ENCODE measurements at places on chromosomes 4 and X.

GRCh38 chrX:136048446-136048845, 63.2 kb downstream of the SLC9A6 start:
- no peaks in the 10 kb centered on the region for H3K27me3 ChIP-seq
- no peak overlapping the region for H3K27ac ChIP-seq
- no peaks in the 10 kb centered on the region for H3K36me3 ChIP-seq

GRCh38 chr4:1768367-1769034, 24.6 kb upstream of the FGFR3 start:
- H3K4me3 ChIP-seq = no peak overlapping the region
- no peaks in the 10 kb centered on the region for H3K27me3 ChIP-seq
- no peak overlapping the region for H3K27ac ChIP-seq
- no peaks in the 10 kb centered on the region for H3K4me1 ChIP-seq

GRCh38 chr4:147769386-147769785, 37.5 kb downstream of the ARHGAP10 start:
- H3K27ac ChIP-seq = no peak overlapping the region
- H3K4me1 ChIP-seq = peaks cover 16% of the 10 kb centered on the region
- no peaks in the 10 kb centered on the region for H3K27me3 ChIP-seq
- H3K36me3 ChIP-seq = no peaks in the 10 kb centered on the region
- no peak overlapping the region for H3K4me3 ChIP-seq

DNA sequence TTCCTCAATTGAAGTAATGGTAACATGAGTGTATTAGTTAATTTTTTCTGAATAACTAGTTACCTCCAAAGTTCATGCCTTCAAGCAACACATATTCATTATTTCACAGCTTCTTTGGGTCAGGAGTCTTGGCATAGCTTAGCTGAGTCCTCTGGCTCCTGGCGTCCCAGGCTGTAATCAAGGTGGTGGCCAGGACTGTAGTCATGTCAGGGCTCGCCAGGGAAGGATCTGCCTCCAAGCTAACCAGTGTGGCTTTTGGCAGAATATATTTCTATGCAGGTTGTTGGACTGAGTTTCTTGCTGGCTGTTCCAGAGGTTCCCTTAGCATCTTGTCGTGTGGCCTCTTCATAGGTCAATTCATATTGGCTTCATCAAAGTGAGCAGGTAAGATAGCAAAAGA, 10.0 kb upstream of the HS3ST1 start:
- H3K27ac ChIP-seq = no peak overlapping the region
- no peaks in the 10 kb centered on the region for H3K36me3 ChIP-seq

GRCh38 chr4:8205241-8205707, 6.2 kb downstream of the SH3TC1 start:
- peak; percentile 36 for DNase-seq
- H3K4me1 ChIP-seq = peaks cover 10% of the 10 kb centered on the region
- no peaks in the 10 kb centered on the region for H3K36me3 ChIP-seq

GRCh38 chr4:3233391-3234071, 15.4 kb upstream of the MSANTD1 start:
- peak; percentile 24 for DNase-seq
- H3K36me3 ChIP-seq = peaks cover 28% of the 10 kb centered on the region
- no peak overlapping the region for H3K27ac ChIP-seq
- no peak overlapping the region for H3K4me3 ChIP-seq
- H3K4me1 ChIP-seq = no peaks in the 10 kb centered on the region
- no peaks in the 10 kb centered on the region for H3K27me3 ChIP-seq

GRCh38 chrX:140362861-140363260, 142.0 kb downstream of the SOX3 start:
- H3K36me3 ChIP-seq = no peaks in the 10 kb centered on the region
- no peaks in the 10 kb centered on the region for H3K4me1 ChIP-seq
- H3K4me3 ChIP-seq = no peak overlapping the region

GRCh38 chrX:41973208-41973607, 49.9 kb upstream of the CASK start:
- no peak overlapping the region for H3K4me3 ChIP-seq
- DNase-seq = no peak
- no peaks in the 10 kb centered on the region for H3K27me3 ChIP-seq
- no peaks in the 10 kb centered on the region for H3K36me3 ChIP-seq
- no peak overlapping the region for H3K27ac ChIP-seq

- DNase-seq = no peak
- no peak overlapping the region for H3K27ac ChIP-seq
- no peaks in the 10 kb centered on the region for H3K4me1 ChIP-seq
- H3K27me3 ChIP-seq = no peaks in the 10 kb centered on the region
- H3K36me3 ChIP-seq = no peaks in the 10 kb centered on the region
- H3K4me3 ChIP-seq = no peak overlapping the region
These were observed 18.4 kb upstream of the ARMCX5 start for GRCh38 chrX:102580891-102581290.

DNA sequence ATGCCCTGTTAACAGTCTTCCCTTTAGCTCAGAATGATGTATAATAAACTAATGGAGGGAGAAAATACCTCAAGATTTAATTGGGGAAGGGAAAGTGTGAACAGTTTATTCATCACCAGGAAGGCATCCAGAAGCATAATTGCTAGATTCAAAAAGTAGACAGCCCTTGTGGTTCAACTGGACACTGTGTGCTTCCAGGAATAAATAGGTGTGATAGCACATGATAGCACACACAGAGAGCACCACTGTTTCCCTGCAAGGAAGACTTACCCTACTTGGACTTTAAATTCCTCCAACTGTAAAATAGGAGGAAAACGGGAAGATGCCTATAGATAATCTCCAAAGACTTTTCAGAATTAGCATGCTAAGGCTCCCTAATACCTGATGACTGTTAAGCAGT, 27.8 kb downstream of the SLC39A8 start:
- DNase-seq = no peak
- H3K27ac ChIP-seq = no peak overlapping the region

DNA sequence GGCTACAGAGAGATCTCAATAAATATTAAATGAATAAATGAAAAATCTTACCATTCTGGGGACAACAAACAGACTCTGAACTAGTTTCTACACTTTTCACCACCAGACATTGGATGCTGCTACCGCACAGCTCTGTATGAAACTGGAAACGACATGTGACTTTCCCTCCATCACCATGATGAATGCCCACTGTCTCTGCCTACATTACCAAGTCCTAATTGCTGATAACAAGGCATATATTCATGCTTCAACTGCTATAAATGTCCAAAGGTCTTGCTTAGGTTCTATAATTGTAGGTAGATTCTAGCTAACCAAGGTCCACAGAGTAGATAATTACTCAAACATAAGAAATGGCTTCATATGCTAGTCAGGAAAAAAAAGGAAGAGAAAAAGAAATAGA, 399.4 kb upstream of the ADGRL3 start:
- no peak overlapping the region for H3K27ac ChIP-seq
- H3K4me3 ChIP-seq = no peak overlapping the region
- H3K27me3 ChIP-seq = no peaks in the 10 kb centered on the region
- H3K4me1 ChIP-seq = no peaks in the 10 kb centered on the region
- no peak for DNase-seq

GRCh38 chrX:130896802-130897501, 6.1 kb downstream of the ENOX2 start:
- DNase-seq = peak; percentile 53
- H3K4me1 ChIP-seq = no peaks in the 10 kb centered on the region
- no peaks in the 10 kb centered on the region for H3K27me3 ChIP-seq
- no peaks in the 10 kb centered on the region for H3K36me3 ChIP-seq
- H3K27ac ChIP-seq = no peak overlapping the region
